Suprapubic skin (tissue), 4 donors: ENCODE measurements at places on chromosomes 6 and 20.
A peak's percentile ranks its signal among the peaks of the same experiment; 100 is the strongest.

GRCh38 chr6:43845646-43846045, 75.6 kb downstream of the VEGFA start:
- DNase-seq, result no peak

- DNase-seq, result no peak
Measured at GRCh38 chr6:105978974-105979373, 107.2 kb upstream of the PRDM1 start.

- DNase-seq, result no peak
Measured at GRCh38 chr6:25727028-25727427, 27.5 kb upstream of the SLC17A4 start.

GRCh38 chr6:12331951-12332749, 42.0 kb downstream of the EDN1 start:
- DNase-seq, result no peak

GRCh38 chr6:16140607-16141006, 11.7 kb downstream of the MYLIP start:
- no peak for DNase-seq

GRCh38 chr6:119350202-119350951, 816 bp upstream of the MAN1A1 start:
- no peak for DNase-seq

GRCh38 chr6:150761771-150762170, 103.7 kb upstream of the MTHFD1L start:
- no peak for DNase-seq

GRCh38 chr20:37379967-37380828, 34.3 kb downstream of the SRC start:
- DNase-seq, result no peak

GRCh38 chr20:39282619-39283092, 320.5 kb downstream of the DHX35 start:
- no peak for DNase-seq

- no peak for DNase-seq
Measured at GRCh38 chr6:111047244-111047643, 40.1 kb upstream of the SLC16A10 start.

DNA sequence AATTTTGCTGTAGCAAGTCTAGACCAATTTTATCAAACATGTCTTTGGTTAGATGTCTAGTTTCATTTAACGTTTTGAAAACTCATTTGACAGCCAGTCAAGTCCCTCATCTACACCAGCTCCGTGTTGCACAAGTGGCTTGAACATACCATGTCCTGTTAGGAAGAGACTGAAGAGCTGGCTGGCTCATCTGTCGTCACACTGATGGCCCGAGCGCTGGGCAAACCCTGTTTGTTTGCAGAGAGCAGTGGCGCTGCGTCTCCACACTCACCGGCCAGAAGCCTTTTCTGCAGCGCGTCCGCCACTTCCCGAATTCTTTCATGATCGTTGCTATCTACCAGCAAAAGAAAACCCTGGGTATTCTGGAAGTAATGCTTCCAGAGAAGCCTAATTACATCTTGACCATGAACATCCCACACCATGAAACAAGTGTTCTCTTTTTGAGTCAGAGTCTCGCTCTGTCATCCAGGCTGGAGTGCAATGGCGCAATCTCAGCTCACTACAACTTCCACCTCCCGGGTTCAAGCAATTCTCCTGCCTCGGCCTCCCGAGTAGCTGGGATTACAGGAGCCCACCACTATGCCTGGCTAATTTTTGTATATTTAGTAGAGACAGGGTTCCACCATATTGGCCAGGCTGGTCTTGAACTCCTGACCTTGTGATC, 10.7 kb upstream of the TCFL5 start:
- DNase-seq, result no peak

- no peak for DNase-seq
Measured at GRCh38 chr6:102670735-102671134, 1277.2 kb downstream of the GRIK2 start.

DNA sequence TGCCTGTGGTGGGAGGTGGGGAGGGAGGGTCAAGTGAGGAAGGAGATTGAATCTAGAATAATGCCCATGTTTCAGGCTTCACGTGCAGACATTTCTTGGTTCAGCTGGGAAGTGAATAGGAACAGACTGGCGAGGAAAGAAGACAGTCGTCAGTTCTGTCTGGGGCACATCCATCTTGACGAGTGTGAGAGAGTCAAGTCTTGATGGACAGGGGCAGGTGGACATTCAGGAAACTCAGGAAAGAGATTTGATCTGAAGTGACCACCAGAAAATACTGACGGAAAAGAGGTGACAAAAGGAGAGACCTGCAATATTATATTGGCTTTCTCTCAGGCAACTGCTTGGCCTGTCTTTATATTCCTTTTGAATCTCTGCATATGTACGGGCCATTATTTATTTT, 68.6 kb downstream of the ESR1 start:
- no peak for DNase-seq

DNA sequence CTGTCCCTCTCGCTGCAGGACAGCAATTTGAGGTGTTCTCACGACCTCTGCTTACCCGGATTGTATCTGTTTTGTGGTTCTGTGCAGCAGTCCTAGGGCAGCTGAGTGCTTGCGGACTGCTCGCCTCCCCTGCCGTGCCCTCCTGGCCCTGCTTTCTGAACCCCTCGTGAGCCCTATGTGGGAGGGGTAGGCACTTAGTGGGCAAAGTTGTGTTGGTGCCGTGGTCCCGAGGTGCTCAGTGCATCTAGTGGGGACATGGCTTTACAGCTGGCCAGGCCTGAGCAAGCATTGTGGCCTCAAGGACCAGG, 5.2 kb downstream of the TMEM181 start:
- no peak for DNase-seq

GRCh38 chr6:129138739-129139405, 255.9 kb downstream of the LAMA2 start:
- no peak for DNase-seq

DNA sequence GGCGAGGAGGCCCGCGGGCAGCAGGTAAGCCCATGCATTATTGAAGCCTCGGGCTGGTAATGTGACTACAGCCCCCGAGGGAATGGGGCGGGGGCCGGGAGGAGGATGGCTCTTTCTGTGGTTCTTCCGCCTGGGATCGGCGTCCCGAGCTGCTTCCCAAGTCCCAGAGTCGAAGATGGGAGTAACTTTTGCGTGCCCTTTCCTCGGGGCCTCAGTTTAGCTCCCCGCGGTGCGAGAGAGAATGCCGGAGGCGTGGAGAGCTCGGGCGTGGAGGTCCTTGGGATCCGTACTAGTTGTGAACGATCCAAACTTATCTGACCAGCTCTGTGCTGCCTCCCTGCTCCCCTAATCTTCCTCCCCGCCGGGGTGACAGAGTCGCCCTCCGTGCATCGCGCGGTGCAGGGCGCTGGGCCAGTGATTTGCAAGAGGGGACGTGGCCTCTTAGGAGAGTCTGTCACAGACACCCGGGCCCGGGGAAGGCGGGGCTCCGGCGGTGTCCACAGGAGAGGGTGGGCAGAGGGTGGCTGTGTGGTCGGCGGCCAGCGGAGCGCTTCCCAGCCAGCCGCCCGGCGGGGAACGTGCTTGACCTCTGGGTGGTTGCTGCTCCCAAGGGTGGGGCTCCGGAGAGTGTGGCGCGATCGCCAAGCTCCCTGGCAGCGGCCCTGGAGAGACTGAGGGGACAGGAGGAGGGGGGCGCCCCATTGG, 815 bp downstream of the UTRN start:
- peak; percentile 90 for DNase-seq

GRCh38 chr20:11200423-11200822, 526.6 kb upstream of the JAG1 start:
- no peak for DNase-seq

DNA sequence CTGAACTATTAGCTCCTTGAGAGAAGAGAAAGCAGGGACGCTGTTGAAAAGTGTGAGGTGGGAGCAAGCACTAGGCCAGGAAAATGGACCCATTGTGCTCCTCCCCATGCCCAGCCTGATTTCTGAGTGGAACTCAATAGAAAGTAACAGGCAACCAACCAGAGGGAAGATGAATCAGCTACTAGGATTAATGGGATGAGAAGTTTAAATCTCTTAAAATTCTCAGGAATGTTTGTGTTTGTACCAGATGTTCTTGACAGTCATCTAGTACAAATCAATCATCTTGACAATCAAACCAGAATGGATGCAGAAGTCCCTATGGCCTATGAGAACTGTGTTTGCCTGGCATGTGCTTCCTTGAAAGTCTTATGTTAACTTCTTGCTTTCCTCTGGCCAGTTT, 48.9 kb downstream of the HDDC2 start:
- no peak for DNase-seq

GRCh38 chr20:46111028-46111835, 6.9 kb upstream of the CD40 start:
- DNase-seq, result no peak

GRCh38 chr20:40686893-40687292, 2.1 kb downstream of the MAFB start:
- no peak for DNase-seq

GRCh38 chr6:129050086-129050485, 167.1 kb downstream of the LAMA2 start:
- DNase-seq, result no peak

- peak; percentile 37 for DNase-seq
Measured at GRCh38 chr6:168658059-168658458, 217.1 kb downstream of the SMOC2 start.

GRCh38 chr6:55964136-55964535, 88.7 kb upstream of the BMP5 start:
- DNase-seq, result no peak

GRCh38 chr20:61253640-61254511, 1.8 kb downstream of the CDH4 start:
- no peak for DNase-seq

DNA sequence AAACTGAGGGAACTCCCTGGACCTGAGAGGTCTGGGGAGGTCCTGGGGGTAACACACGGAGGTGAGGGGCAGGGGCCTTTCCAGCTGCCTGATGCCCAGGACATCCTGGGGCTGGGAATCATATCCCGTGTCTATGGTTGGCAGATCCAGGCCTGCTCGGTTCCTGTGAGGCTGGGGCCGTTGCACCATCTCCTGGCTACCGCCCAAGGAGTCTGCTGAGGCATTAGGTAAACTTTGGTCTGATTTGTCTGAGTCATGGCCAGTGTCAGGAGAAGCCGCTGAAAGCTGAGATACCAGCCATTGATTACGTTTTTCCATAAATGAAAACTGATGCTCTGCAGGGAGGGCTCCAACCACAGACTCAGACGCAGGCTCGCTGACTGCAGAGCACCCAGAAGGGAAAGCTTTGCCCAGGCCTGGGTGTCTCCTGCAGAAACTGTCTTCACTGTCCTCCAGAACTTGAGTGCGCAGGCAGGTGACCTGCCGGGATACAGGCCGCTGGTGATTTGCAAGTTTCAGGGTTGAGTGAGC, 14.2 kb downstream of the TRAF3IP2 start:
- DNase-seq, result peak; percentile 97

DNA sequence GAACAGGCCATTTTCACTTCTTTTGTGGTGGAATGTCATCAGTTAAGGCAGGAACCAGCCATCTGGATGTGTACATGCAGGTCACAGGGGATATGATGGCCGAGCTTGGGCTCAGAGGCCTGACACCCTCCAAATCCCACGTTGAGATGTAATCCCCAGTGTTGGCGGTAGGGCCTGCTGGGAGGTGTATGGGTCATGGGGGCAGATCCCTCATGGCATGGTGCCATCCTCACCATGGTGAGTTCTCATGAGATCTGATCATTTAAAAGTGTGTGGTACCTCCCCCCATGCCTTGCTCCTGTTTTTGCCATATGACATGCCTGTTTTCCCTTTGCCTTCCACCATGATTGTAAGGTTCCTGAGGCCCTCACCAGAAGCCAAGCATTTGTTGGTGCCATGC, 26.8 kb downstream of the WDR27 start:
- no peak for DNase-seq

DNA sequence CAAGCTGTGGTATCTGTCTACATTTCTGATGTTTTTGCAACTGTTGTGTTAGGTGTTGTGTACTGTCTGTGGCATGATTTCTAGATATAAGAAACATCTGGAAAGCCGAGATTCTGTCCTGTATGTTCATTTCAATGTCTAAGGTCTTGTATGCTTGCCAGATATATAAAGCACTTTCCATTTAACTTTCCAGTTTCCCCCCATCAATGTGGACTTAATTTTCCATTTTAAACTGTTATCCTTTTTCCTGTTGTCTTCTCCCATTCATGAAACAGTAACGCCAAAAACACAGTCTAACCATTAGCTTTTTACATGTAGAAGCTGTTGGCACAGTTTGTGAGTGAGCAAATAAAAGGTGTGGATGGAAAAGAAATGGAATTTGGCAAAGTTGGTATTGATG, 181.6 kb downstream of the FARS2 start:
- no peak for DNase-seq

GRCh38 chr20:63327231-63327745, 33.9 kb downstream of the CHRNA4 start:
- DNase-seq, result no peak

GRCh38 chr6:77015350-77015749, 447.9 kb downstream of the HTR1B start:
- no peak for DNase-seq

DNA sequence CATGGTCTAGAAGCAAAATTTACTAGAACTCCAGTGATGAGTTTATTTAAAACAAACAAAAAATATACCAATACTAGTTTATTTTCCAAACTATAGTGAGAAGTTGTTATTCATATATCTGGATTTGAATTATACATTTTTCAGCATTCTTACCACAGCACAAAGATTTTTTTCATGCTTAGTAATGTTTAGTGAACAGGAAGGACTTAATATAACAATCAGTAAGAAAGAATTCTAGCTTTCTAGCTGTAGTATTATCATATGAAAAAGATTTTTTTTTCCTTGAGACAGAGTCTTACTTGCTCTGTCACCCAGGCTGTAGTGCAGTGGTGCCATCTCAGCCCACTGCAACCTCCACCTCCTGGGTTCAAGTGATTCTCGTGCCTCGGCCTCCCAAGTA, 13.8 kb downstream of the MARCKS start:
- DNase-seq, result no peak

GRCh38 chr20:48398506-48399449, 429.0 kb downstream of the PREX1 start:
- DNase-seq, result no peak

- no peak for DNase-seq
Measured at GRCh38 chr6:128515550-128516513, 4.6 kb downstream of the PTPRK start.

DNA sequence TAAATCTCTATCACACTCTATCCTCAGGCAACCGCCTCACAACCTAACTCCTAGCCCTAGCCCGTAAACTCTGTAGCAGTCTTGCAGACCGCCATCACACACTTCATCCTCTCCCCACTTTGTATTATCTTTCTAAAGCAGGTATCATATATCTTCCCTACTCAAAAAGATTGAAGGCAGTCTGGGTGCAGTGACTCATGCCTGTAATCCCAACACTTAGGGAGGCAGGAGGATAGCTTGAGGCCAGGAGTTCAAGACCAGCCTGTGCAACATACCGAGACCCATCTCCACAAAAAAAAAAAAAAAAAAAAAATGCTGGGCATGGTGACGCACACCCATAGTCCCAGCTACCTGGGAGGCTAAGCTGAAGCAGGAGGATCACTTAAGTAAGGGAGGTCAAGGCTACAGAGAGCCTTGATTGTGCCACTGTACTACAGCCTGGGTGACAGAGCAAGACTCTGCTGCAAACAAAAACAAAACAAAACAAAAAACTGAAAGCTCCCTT, 22.9 kb downstream of the RANBP9 start:
- DNase-seq, result no peak
